ENCODE measurements at places on chromosomes 1 and 21.

DNA sequence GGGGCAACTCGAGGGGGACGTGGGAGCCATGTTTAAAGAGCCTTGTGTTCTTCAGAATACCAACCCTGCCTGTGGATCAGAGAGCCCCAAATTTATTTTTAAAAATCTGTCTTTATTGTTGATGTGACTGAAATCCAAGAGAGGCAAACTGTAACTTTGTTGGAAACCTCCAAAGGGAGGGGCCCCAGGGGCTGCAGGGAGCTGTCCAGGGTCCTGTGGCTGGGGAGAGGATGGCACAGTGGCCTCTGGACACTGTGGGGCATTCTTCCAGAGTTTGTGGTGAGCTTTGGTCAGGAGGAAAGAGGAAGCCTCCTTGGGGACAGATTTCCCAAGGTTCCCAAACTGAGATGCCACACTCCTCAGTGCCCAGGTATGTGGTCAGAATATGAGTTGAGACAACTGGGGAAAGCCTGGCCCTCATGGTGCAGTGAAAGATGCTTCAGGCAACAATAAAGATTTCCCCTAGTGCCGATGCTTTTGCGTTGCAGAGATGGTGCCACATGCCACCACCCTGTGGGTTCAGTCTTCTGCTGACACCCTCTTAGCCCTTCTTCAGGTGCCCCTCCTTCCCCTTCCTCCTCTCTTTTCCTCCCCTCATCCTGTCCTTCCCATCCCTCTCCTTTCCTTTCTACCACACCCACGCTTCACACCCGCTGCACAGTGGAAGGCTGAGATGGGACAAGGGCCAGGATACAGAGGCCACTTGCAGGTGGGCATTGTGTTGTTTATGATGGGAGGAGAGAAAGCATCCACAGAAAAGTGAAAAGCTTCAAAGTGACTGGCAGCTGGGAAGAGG lies 122.1 kb downstream of the UCK2 start:
- no peak for DNase-seq

DNA sequence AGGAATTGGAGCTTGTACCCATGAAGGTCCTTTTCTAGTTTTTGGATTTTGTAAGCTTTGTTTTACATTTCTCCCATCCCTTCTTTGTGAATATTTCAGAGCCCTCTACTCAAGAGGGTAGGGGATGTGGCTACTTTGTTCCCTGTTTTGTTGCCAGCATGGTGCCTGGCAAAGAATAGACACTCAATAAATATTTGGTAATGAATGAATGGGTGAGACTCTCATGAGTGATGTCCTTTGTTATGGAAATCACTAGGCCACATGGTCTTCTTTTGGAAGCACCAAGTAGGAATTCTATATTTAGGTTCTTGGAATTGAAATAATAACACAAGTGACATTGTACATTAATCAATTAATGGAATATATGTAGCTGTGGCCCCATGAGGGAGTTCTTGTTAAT lies 26.8 kb upstream of the ATP5PO start:
- no peak for DNase-seq

- no peak for DNase-seq
These were observed 62.4 kb upstream of the WNT4 start for GRCh38 chr1:22204989-22205913.

DNA sequence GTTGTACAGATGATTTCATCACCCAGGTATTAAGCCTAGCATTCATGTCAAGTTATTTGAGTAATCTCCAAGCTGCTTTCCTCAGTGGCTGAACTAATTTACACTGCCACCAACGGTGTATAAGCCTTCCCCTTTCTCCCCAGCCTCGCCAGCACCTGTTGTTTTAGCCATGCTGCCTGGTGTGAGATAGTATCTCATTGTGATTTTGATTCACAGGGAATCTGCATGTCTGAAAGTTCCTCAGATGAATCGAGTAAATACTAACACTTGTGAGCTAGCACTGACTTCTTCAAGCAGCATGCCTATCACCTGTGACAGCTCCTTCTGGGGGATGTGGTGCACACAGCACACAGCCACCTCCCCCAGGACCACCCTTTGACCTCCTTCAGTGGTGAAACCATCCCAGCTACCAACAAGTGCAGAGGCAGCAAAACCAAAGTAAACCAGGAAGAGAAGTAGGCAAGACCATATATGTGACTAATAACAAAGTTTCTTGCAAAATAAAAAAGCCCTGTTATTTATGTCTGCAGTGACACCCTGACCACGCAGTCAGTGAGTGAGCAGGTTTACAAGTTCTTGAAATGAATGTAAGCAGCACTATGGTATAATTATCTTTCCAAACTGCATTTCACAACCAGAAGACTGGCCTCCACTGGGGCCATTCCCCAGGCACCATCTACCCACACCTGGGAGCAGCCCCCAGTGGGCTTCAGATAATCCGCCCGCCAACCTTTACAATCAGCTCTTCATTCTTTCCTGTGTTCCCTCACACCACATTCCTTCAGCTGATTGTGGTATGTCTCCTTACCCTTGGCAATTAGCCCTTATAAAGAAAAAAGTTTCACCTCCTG lies 173.8 kb downstream of the ETS2 start:
- DNase-seq = peak; percentile 28

DNA sequence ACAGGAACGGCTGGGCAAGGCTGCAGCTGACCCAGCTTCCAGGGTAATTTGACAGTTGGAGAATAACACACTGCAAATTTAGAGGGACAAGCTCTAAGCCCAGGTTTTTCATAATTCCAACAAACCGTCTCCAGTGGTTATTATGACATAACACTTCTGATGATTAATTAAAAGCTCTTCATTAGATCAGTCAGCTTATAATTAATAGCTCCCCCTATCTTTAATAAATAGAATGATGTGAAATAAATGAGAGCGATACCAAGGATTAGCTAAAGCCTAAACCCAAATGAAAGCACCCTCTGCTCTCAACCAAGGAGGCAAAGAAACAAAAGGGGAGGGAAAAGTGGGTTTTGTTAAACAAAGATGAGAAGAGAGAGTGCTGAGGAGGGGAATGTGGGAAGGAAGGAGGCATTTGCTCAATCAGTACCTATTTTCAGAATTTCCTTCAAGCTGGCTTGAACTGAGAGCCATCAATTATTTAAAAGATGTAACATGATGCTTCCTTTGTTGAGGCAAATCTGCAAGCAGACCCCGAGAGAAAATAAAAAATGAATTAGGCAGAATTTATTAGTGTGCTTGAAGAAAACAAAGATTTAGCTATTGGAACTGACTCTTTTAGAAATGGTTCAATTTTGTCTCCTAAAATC lies 221.8 kb upstream of the ESRRG start:
- DNase-seq = no peak

DNA sequence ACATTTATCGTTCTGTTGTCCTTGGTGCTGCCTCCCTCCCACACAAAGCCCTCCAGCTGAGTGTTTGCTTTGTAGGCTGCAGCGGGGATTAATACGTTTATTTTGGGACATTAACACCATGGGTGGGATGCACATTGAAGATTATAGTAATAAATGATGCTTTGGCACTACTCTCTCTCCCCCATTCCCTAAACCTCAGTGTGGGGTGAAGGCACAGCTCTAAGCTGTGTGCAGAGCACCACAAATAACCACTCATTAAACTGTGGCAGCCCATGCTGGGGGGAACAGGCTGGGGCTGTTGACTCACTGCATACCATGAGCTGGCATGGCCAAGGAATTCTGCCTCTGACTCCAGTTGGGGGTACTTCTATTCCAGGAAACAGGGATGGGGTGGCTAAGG lies 7.7 kb downstream of the PCP4L1 start:
- peak; percentile 80 for DNase-seq

DNA sequence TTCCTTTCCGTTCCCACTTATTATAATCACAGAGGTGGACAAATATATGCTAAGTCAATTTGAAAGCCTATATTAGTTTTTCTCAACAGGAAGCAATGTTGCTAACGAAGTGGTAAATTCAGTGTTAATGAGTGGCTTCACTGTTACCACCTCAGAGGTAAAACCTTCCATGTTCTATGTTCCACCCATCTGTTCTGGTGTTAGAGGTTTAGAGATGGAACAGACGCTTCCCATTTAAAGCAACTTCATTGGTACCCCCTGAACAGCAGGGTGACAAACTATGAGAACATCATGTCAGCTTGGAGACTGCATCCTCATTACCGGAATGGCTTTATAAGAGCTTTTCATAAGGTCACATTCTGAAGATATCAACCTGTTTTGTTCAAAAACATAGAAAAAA lies 77.9 kb downstream of the ZNF644 start:
- no peak for DNase-seq

GRCh38 chr21:33761441-33762036 lies 119.2 kb downstream of the ITSN1 start:
- DNase-seq = no peak

GRCh38 chr1:206608108-206608698 lies 4.1 kb downstream of the EIF2D start:
- peak; percentile 32 for DNase-seq

All from NCI-H146 (cell line).